ENCODE measurements at places on chromosomes 5 and 9.

GRCh38 chr5:58852566-58852965 is 269.7 kb downstream of the RAB3C start:
- no peak for DNase-seq

DNA sequence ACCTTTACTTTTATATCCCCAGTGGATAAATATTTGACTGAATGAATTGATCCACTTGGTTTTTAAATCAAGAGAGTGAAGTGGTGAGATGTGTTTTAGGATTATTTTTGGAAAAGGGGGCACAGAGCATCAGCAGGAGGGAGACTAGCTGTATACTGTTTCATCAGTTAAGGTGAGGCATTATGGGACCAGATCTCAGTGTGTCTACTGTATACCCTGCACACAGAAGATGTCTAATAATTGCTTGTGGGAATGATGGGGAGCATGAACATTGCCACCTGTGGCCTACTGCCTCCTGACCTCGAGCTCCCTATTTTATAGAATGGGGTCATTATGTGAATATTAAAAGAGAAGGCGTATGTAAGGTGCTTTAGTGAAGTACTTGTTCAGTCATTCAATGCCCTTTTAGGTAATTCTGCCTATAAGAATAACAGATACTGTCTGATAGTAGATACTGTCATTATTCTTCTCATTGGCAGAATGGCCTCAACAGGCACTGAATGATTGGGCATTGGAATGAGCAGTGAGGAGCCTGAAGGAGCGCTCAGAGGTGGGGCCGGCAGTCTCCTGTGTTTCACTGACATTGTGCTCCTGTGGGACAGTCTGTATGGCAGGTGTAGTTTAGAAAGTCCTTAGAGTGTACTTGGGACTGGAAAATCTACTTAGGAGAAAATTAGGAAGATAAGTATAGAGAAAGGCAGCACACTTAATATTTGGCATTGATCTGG is 47.4 kb upstream of the FAM120AOS start:
- no peak for DNase-seq

GRCh38 chr5:57566914-57567313 is 84.3 kb upstream of the ACTBL2 start:
- DNase-seq = no peak

- no peak for DNase-seq
Measured at GRCh38 chr9:96461336-96461735, 11.4 kb downstream of the HABP4 start.

GRCh38 chr5:173246511-173246910 is 11.5 kb upstream of the NKX2-5 start:
- no peak for DNase-seq

DNA sequence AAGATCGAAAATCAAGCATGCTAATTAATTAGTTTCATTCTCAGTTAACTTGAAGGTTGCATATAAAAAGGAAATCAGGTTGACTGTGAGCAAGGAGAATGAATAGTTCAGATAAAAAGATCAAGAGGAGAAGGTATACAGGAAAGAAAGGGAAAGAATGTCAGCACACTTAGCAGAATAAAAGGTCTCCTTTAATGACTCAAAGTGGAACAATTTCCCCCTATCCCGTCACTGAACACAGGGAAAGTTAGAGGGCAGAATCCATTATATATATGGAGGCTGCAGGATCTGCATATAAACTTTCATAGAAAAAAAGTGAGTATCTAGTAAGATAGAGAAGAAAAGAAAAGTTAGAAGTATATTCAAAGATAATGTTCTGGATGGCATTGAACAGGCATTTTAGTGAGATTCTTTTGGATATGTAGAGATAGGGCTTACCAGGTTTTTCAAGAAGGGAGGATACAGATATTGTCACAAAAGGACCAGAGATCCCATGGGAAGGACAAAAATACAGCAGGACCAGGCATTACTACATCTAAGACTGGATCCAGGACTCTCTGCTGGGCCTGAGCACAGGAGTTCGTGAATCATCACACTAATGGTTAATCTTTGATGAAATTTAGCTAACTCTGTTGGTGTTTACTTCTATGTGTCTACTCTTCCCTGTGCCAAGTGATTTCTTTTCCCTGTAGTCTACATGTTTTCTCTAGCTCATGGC is 988.2 kb upstream of the ARRDC3 start:
- DNase-seq = no peak

DNA sequence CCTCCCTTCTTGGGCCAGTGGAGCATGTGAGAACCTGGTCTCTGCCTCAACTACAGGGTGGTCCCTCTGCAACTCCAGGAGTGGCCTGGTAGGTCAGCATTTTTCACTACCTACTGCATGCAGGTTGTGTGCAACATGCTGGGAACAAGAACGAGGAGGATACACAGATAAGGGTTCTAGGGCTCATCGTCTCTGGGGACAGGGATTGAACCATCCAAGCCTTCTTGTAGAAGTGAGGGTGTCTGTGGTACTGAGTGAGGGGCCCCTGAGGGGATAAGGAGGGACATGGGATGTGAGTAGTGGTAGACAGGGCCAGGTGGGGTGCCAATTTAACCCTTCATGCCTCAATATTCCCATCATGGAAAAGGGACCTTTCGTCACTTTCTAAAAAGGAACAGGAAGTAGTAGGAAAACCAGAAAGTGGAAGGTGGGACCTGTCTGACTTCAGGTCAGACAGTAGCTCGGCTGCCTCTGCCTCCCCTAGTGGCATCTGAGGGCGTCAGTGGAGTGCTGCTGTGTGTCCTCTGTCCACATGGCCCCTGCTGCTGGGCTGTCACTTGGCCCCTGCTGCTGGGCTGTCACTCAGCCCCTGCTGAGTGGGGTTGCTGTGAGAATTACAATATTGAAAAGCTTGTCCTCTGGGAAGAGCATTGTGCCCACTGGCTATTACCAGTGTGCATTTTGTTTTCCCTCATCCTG is 48.6 kb upstream of the RNU6ATAC start:
- DNase-seq = no peak

DNA sequence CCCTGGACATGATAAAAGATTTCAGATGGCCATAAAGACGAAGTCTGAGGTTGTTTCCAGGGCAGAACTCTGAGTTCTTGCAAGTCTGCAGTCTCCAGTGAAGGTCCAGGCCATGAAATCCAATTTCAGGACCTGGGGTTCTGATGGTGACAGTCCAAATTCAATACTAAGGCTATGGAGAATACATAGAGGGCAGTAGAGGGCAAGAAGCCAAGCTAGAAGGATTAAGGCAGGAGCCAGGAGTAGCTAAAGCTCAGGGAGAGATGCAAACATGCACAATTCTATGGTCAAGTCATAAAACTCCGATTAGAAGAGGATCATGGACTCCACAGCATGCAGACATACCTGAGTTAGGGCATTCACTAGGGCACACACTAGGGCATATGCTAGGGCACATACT is 11.4 kb downstream of the SLIT3 start:
- no peak for DNase-seq

DNA sequence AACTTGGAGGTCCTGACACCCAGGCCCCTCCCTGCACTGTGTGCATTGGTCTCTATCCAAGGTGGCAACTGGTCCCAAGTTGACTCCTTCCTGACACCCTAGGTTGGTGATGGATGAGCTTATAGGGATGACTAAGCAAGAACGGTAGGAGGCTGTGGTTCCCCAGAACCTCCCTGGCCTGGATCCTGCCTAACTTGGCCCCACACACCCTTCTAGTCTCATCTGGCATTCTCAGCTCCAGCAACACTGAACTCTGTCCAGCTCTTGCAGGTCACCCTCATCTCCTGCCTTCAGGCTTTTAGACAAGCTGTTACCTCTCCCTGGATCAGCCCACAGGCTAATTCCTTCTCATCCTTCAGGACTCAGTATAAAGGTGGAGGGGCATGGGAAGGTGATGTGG is 16.5 kb downstream of the AQP3 start:
- DNase-seq = no peak

DNA sequence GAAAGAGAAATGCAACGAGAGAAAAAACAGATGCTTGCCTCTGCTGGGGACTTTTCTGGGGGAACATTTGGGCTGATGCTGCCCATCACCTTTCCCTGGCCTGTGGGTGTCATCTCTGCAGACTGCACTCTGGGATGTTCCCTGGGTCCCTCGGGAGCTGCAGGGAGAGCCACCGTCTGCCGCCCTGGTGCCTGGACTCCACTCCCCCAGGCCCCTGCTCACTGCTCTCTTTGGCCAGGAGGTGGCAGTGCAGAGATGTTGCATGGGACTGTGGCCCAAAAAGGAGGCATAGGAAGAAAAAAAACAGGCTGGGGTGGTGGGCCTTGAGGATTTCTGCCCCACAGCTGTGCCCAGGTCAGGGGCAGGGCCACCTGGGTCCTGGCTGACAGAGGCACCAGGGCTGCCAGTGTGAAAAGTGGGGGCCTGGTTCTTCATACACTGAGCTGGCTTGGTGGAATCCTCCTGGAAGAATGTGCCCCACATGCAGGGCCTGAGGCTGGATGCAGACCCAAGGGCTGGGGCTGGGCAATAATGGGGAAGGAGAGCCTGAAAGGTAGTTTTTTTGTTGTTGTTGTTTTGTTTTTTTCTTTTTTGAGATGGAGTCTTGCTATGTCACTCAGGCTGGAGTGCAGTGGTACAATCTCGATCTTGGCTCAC is 353.6 kb downstream of the SLIT3 start:
- no peak for DNase-seq

GRCh38 chr5:139651043-139651834 is 3.1 kb downstream of the CXXC5 start:
- no peak for DNase-seq

Measured in CD14-positive monocyte (primary cell).